Activated B cell treated with CpG ODN at 0.5 μM for 24 hours (primary cell): ENCODE measurements at places on chromosomes 2 and 18. TPM values are rescaled to one million over a fixed set of nuclear protein-coding genes. Genes with fewer than 3 reads are reported as not detected.

GRCh38 chr2:37348155-37348554, 3.7 kb downstream of the QPCT start:
- no peak for DNase-seq
- peaks cover 34% of the 10 kb centered on the region for H3K4me1 ChIP-seq
- H3K27me3 ChIP-seq, result peaks cover 1% of the 10 kb centered on the region
- H3K36me3 ChIP-seq, result no peaks in the 10 kb centered on the region

- no peaks in the 10 kb centered on the region for H3K36me3 ChIP-seq
- DNase-seq, result no peak
- H3K27me3 ChIP-seq, result peaks cover 37% of the 10 kb centered on the region
Measured at GRCh38 chr18:59249199-59249774, 24.0 kb downstream of the RAX start.

- no peak for DNase-seq
- no peak overlapping the region for H3K27ac ChIP-seq
- no peaks in the 10 kb centered on the region for H3K36me3 ChIP-seq
- no peak overlapping the region for H3K4me3 ChIP-seq
Measured at GRCh38 chr2:189074506-189074905, 100.3 kb downstream of the COL3A1 start.

- peaks cover 2% of the 10 kb centered on the region for H3K27me3 ChIP-seq
- no peak for DNase-seq
- H3K4me1 ChIP-seq, result no peaks in the 10 kb centered on the region
- H3K36me3 ChIP-seq, result no peaks in the 10 kb centered on the region
- H3K4me3 ChIP-seq, result no peak overlapping the region
Measured at GRCh38 chr18:21389903-21390302, 147.9 kb downstream of the GREB1L start.

- no peak overlapping the region for H3K4me3 ChIP-seq
- no peaks in the 10 kb centered on the region for H3K27me3 ChIP-seq
- no peak for DNase-seq
- no peaks in the 10 kb centered on the region for H3K4me1 ChIP-seq
Measured at GRCh38 chr2:211405036-211405435, 848.6 kb downstream of the CPS1 start.

DNA sequence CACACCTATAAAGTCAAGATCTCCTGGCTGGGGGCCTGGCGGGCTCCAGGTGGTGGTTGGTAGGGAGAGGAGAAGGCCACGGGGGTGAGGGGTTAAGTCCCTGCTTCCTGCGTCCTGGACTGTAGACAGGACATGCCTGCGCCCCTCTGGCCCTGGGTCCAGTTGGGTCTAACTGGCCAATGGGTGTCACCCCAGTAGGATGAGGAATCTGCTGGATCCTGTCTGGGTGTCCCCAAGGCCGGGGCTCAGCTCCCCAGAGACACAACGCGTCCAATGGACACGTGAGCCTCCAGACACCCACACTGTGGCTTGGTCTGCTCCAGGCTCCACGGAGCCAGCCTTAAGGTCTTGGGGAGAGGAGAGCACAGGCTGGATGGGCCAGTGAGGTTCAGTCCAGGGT, 19.6 kb downstream of the AQP12A start:
- no peaks in the 10 kb centered on the region for H3K36me3 ChIP-seq
- H3K4me3 ChIP-seq, result no peak overlapping the region
- H3K4me1 ChIP-seq, result no peaks in the 10 kb centered on the region
- no peak overlapping the region for H3K27ac ChIP-seq
- no peak for DNase-seq

The PER2 gene
- 15.8 and 16.6 TPM in 2 replicates for total RNA-seq

The C2orf76 gene
- 10.0 and 11.0 TPM in 2 replicates for total RNA-seq

The QPCT gene
- total RNA-seq, result 1.9 and 2.1 TPM in 2 replicates

The PAX8 gene
- total RNA-seq, result 0.39 and 0.71 TPM in 2 replicates

The TNFAIP6 gene
- total RNA-seq, result 0.29 TPM in 1 of 2 replicates, not detected in the other

The MYL1 gene
- total RNA-seq, result not detected in 2 replicates
